Left renal cortex interstitium (tissue), 4 donors: ENCODE measurements at places on chromosomes 3 and 15. TPM values are rescaled to one million over a fixed set of nuclear protein-coding genes. Genes with fewer than 3 reads are reported as not detected.

The PLD1 gene
- polyA plus RNA-seq: 9.6 TPM

The SI gene
- polyA plus RNA-seq: not detected

DNA sequence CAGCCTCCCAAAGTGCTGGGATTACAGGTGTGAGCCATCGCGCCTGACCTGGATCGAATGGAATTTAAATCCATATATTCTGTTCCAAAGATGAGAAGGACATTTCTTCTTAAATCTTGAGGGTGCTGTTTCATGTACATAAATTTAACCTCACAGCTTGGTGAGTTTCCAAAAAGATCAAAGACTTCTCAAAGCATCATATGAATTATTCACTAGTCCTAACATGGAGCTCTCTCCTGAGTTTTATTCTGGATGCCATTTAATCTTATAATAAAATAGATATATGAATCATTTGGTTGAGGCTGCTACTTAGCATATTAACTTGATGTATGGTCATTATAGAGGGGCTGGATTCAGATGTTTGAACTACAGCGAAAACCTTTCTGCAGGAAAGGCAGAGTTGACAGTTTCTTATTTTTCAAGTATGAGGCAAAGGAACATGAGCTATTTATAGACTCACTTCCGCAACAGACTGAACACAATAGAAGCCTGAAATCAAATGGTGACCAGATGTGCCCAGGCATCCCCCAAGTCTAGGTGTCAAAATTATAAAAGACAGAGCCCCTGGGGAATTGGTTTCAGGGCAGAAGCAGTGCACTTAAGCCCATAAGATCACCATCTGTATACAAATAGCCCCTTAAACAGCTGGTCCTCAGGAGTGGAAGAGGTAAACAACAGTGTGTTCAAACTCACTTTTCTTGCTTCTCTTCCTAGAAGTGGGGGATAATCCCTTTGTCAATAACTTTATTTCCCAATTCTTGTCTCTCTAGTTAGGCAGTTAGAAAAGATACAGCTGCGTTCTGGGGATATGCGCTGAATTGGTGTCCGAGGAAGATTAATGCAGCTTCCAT is 29.7 kb downstream of the STARD9 start:
- no peak for DNase-seq

GRCh38 chr15:43702701-43703424 is 9.2 kb downstream of the CKMT1A start:
- DNase-seq: no peak

GRCh38 chr15:74343797-74344127 is 23.7 kb downstream of the CYP11A1 start:
- DNase-seq: no peak

DNA sequence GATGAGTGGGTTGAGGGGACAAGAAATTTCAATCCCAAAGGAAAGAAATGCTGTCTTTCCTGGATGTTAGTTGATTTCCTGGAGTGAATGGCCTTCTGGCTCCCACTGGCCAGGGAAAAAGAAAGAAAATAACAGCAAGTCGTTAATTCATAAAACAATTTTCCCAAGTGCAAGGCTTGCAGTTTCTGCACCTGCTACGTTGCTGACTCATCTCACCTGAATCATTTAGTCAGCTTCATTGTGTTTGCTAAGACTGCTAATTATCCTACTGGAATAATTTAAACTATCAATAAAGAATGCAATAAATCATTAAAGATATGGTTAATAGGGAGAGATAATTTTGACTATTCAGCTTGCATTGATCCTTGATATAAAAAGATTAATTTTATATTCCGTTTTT is 387.6 kb downstream of the ROBO2 start:
- DNase-seq: no peak
